BE2C (cell line): ENCODE measurements at places on chromosomes 3 and 15.

DNA sequence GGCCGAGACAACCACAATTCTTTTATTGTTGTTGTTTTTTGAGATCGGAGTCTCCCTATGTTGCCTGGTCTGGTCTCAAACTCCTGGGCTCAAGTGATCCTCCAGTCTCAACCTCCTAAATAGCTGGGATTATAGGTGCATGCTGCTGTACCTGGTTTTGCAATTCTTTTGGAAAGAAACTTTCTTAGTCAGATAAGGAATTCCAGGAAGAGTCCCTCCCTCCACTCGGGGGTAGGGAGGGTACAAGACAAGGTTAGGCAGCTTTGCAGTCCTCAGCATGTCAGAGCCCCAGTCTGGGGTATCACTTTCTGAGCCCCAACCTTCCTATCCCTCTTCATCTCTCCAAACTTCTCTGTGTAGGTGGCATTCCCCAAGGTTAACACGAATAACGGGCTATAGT lies 33.8 kb upstream of the FURIN start:
- DNase-seq = no peak

GRCh38 chr3:72388117-72388516 lies 460.1 kb downstream of the SHQ1 start:
- DNase-seq = no peak

DNA sequence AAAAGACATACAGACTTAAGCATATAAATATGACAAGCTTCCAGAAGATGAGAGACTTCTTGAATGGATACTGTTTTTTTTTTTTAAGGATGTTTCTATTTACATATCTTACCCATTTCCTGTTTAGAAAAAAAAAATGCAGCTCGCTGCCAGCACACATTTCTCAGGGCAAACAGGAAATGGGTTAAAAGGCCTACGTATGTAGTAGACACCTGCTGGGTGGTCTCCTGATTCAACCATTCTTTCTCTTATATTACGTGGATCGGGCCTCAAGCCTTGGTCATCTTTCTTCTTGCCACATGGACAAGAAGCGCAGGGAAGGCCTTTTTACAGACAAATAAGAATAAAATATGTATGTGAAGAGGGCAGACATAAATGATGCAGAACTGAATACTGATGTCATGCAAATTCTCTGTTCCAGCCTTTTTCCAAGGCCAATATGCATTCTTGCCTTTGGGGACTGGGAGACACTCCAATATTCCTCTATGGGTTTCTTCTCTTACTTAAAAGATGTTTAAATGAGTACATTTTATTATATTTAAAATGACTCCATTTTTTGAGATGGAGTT lies 35.0 kb upstream of the TJP1 start:
- DNase-seq = no peak

DNA sequence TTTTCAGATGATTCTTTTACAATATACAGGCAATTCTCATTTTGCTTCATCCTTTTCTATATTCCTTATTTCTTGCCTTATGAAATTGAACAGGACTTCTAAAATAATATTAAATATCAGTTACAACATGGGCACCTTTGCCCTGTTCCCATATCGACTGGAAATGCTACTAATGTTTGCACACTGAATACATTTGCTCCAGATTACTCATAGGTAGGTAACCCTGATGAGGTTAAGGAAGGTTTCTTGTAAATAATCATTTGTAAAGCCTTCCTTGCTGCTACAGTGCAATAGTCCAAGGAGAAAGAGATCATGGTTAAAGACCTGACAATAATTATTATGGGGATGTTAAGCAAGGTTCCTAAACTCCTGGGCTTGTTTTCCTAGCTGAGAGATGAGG lies 175.5 kb downstream of the ADAMTS17 start:
- no peak for DNase-seq

DNA sequence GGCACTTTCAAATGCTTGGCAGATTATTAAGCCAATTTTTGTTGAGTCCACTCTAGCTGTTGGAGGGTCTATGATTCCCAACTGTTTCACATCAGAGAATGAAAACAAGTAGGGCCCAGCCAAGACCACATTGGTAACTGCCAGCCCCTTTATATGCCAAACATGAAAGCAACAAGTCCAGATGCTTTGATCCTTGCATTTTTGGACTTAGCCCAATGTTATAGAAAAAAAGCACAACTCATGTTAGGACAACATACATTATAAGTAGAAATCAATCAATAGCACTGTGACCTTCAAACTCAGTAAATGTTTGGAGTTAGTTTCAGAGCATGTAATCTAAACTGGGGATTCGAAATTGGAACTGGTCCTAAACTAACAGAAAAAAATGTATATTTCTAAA lies 674.7 kb downstream of the MECOM start:
- DNase-seq = no peak

GRCh38 chr3:192866804-192867203 lies 50.9 kb downstream of the MB21D2 start:
- DNase-seq = no peak
